ENCODE measurements at places on chromosomes 5 and 9. TPM values are rescaled to one million over a fixed set of nuclear protein-coding genes. Genes with fewer than 3 reads are reported as not detected.

The SEMA5A gene
- total RNA-seq, result 24.8 TPM

The FBP2 gene
- not detected for total RNA-seq

The PCDHA1 gene
- 5.3 TPM for total RNA-seq

The RPS23 gene
- 5,206 TPM for total RNA-seq
